ENCODE measurements at places on chromosomes 5 and 9.

- no peak for DNase-seq
Measured at GRCh38 chr5:15074651-15075050, 203.1 kb upstream of the ANKH start.

DNA sequence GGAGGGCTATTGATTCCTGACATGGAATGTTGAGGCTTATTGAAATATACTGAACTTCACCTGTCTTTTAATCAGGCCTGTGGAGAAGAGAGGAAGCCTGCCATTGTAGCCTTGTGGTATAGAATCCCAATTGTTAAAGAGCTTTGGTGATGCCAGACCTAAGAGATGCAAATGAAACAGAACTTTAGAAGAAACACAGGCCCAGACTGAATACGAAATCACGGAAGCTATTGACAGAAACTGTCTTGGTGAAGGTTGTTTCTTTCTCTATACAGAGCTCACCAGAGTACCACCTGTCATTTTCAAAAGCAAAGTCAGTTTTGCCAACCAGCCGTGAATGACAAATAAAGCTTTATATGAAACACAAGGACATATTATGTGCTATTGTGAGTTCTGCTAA is 660.3 kb downstream of the ISL1 start:
- no peak for DNase-seq

- DNase-seq, result no peak
Measured at GRCh38 chr5:120677481-120677880, 213.4 kb downstream of the PRR16 start.

GRCh38 chr5:85703296-85703695 is 914.4 kb upstream of the COX7C start:
- no peak for DNase-seq

- DNase-seq, result no peak
Measured at GRCh38 chr5:126924331-126925033, 105.9 kb downstream of the MARCHF3 start.

DNA sequence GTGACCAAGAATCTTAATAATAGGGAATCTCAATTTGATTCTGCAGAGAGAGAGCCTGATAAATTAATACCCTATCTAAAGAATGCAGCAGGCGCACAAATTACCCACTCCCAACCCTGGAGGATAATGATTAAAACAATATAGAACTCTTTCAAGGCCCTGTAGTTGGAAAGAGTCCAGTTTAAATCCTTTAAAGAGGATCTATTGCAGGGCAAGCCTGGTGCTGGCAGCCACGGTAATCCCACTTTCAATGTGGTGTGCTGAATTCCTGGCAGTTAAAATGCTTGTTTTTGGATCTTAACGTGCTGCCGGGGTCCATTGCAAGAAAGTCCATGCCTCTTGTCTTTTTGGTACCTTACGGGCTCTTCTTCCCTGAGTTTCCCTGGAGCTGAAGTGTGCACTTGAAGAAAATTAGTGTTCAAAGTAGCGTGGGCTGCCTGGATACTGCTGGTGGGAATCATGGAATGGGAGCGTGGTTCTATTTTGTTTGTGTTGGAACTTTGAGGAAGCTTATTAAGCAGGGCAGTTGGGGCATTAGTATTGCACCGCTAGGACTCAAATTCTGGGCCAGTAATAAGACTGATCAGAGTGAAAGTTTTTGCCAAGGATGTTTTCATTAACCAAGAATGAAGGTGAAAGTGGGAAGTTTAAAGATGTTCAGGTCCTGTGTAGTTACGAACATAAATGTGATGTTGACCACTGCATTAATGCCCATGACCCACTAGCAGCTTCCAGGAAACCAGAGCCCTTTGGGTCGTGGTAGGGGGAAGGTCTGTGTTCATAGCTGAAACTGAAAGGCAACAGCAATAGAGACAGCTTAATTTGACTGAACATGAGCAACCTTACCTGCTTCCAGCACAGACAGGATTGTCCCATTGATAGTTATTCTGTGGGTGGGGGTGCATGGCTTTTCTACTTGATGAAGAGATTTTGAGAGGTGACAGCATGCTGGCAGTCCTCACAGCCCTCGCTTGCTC is 20.8 kb downstream of the MARCHF6 start:
- DNase-seq, result no peak

GRCh38 chr9:76537150-76537646 is 78.2 kb downstream of the GCNT1 start:
- no peak for DNase-seq

DNA sequence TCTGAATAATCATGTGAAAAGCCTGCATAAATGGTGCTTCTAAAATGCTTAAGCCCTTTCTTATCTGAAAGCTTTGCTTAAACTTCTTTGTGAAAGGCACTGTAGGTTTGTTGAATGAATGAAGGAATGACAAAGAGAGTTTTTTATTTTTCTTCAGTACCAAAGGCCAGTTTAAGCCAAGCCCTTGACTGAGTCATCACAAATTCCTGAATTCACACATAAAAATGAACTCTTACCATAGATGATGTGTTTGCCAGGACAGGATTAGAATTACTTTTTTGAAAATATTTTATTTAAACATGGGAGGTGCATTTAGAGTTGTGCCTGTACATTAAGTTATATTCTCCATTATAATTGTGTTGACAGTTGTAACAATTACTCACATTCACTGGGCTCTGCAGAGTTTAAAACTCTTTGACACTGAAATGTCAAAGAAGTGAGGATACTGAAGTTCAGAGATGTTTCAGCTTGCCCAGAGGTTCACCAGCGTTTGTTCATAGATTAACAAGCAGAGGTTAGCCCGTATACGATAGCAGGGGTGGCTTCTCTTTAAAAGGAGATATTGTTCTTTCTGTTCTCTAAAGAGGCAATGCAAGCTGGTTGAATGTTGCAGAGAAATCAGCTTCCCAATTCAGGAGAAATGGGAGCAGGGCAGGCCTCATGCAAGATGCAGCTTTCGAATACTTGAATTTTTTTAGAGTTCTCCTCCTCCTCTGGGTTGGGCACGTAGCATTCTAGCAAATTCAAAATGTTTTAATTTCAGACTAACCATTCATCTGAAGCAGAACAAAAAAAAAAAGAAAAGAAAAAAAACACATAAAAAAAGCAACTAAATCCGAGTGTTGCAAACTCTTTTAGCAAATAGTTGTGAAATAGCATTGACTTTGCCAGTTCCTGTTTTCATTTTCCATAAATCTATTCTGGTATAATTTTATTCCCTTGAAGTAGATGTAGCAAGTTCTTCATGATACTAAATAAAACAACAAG is 358.7 kb upstream of the KLF4 start:
- DNase-seq, result no peak

DNA sequence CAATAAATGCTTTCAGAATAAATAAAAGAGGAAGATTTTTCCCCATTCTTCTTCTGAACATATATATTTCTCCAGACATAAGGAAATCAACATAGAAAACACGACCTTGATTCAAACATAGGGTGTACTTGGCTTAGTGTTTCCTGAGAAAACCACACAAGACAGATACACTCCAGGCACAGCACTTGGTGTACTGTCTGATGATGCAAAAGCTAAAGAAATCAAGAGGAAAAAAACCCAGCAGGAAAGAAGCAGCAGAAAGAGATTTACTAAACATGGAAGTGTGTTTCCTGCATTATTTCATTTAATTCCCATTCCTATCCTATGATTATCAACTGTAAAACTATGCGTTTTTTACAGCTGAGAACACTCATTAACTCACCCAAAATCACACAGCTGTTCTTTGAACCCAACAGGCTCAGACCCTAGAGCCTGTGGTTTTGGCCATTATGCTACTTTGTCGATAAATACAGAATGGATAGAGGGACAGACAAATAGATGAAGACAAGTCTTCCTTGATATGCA is 46.1 kb downstream of the NIPAL4 start:
- DNase-seq, result no peak

DNA sequence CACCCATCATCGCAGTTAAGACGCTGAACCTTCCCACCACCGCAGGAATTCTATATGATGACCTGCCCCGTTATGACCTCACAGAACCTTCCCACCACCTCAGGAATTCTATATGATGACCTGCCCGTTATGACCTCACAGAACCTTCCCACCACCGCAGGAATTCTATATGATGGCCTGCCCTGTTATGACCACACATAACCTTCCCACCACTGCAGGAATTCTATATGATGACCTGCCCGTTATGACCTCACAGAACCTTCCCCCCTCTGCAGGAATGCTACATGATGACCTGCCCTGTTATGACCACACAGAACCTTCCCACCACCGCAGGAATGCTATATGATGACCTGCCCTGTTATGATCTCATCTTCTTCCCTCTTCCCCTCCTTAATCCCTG is 64.3 kb downstream of the IRX1 start:
- DNase-seq, result no peak

DNA sequence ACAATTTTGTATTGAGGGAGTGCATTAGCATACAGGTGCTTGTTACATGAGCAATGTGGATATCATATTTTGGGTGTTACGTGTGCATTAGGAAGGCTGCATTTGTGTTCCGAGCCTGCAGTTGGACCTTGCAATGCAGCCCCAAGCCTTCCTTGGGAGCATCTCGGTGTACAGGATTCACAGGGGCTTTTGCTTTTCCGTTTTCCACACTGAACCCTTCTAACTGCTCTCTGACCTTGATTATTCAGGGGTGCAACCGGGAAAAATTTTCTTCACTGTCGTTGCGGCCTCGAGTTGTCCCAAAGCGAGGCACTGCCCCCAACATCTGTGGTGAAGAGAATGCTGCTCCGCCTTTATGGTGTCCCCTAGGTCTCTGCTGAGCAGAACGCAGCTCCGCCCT is 80.1 kb upstream of the PLEKHG4B start:
- DNase-seq, result no peak

- no peak for DNase-seq
Measured at GRCh38 chr9:131627648-131628458, 82.5 kb downstream of the PRRT1B start.

GRCh38 chr5:102666164-102666946 is 88.8 kb upstream of the PAM start:
- no peak for DNase-seq

DNA sequence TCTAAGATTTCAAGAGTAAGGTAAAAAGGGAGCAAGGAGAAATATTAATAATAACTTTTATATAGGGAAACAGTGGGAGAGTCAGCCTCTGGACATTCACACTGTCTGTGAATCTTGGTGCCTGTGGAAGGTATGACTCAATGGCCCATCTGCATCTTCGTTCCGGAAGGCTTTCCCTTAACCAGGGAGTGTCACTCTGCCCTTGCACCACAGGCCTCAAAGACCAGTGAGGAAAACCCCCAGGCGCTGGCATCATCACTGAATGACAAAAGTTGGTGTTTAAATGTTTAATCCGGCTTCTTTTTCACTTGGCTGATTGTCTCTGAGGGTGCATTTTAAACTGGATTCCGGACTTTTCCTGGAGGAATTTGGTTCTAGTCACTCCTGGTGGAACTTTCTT is 522.4 kb upstream of the TLE4 start:
- no peak for DNase-seq

DNA sequence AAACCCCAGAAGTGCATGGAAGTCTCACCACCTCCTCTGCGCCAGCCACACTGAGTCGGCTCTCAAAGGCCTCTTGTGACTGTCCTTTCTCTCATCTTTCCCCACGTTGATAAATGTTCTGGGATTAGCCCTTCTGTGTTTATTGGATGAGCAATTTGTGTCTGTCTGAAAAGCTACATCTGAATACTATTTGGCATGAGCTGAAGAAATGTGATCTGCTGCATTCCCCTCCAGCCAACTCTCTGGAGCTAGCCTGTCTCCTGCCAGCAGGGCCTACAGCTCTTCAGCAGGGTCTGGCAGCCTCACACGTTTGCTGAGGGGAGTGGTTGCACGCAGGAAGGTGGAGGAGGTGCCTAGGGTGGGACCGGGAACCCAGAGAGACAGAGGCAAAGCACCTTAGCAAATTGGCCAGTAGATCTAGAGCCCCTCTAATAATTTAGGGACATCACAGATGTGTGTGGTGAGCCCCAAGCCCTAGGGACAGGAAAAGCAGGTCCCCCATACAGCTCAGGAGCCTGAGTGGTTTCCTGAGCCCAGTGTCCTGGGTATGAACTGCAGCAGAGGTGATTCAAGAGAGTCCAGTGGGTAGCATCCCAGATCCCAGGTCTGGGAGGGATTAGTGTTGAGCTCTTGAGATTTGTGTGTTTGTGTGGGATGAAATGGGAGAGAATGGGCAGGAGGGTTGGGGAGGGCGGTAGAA is 20.5 kb upstream of the B4GALT1 start:
- no peak for DNase-seq

DNA sequence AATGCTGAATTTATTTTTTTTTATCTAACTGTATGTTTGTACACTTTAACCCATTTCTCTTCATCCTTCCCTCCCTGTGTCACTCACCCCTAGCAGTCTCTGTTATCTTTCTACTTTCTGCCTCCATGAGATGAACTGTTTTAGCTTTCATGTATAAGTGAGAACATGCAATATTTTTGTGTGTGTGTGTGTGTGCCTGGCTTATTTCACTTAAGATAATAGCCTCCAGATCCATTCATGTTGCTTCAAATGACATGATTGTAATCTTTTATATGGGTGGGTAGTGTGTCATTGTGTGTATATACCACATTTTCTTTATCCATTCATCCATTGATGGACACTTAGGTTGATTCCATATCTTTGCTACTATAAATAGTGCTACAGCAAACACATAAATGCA is 1023.9 kb downstream of the TLE1 start:
- no peak for DNase-seq

- no peak for DNase-seq
Measured at GRCh38 chr9:4170231-4170630, 129.6 kb downstream of the GLIS3 start.

DNA sequence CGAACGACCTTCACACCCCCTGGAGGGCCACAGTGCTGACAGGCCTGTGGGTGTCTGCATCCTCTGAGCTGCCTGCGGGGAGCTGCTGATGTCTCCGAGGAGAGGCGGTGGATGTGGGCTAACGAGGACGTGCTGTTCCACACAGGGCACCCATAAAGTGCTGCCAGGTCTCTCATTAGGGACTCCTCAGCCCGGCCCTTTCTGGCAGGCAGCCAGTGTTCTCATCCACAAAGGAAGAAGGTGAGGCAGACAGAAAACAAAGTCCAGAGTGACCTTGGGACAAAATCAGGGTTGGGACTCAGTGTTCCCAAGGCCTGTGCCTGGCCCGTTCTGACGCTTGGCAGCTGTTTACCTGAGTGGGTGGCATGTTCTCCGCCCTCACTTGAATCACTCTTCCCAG is 29.3 kb downstream of the CARTPT start:
- DNase-seq, result no peak

GRCh38 chr5:166329149-166329800 is 1962.2 kb upstream of the WWC1 start:
- DNase-seq, result no peak

- no peak for DNase-seq
Measured at GRCh38 chr9:111909444-111909843, 12.8 kb downstream of the UGCG start.

DNA sequence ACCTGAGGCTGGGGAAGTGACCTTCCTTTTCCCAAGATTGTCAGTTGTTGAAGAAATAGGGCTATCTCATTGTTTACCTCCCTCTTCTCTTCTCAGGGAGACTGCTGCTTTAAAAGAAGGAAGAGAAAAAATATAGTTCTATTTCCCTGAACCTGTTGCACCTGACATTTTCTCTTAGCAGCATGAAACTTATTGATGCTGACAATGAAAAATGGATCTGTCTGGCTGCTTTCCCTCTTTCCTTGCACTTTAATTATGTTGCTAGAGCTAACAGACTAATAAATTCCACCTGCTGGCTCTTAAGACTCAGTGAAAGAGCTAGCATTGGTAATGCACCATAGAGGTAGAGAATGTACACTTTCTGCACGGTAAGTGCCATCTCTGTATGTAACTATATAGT is 6.2 kb upstream of the CKMT2 start:
- no peak for DNase-seq

- DNase-seq, result no peak
Measured at GRCh38 chr5:61202213-61202612, 39.9 kb upstream of the SMIM15 start.

- DNase-seq, result no peak
Measured at GRCh38 chr9:81314490-81314889, 374.9 kb downstream of the TLE1 start.
